ENCODE measurements at places on chromosomes 3 and 15.

- no peak for DNase-seq
These were observed 11.8 kb upstream of the CDV3 start for GRCh38 chr3:133561679-133562078.

DNA sequence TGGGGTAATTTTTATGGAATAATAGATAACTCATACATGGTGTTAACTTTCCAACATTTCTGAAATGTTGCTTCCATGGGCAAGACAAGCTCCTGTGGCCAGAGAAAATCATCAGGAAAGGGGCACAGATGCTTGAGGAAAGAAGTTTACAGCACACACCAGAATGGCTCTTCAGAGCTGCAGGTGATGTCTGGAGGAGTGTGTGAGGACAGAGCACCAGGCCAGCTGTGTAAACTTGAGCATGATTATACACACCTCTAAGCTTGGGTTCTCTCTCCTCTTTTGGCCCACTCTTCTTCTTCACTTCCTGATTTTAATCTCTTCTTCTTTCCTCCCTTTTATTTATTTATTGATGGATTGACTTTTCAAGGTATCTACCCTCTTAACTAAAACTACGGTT, 676.0 kb downstream of the GRM7 start:
- DNase-seq = no peak

GRCh38 chr15:35123743-35124142, 38.6 kb upstream of the NANOGP8 start:
- DNase-seq = no peak

DNA sequence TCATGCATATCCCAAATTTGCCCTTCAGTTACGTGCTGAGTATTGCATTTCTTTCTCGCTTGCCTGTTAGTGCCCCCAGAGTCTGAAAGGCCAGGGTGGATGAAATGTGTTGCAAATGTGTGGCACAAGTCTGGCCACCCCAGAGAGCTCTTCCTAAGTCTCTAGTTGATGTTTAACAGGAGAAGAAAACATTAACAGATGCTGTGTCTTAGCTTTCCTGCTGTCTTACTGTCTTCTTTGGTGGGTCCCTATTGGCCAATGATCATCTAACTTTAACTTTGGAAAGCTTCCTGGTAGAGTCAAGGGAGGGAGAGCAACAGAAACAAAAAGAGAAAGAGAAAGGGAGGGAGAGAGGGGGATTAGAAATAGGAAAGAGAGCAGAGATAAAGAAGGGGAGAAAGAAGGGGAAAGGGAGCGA, 76.7 kb upstream of the P3H2 start:
- DNase-seq = no peak

GRCh38 chr3:53016236-53016635, 29.6 kb downstream of the SFMBT1 start:
- no peak for DNase-seq

GRCh38 chr3:160286231-160286630, 61.0 kb downstream of the C3orf80 start:
- no peak for DNase-seq

DNA sequence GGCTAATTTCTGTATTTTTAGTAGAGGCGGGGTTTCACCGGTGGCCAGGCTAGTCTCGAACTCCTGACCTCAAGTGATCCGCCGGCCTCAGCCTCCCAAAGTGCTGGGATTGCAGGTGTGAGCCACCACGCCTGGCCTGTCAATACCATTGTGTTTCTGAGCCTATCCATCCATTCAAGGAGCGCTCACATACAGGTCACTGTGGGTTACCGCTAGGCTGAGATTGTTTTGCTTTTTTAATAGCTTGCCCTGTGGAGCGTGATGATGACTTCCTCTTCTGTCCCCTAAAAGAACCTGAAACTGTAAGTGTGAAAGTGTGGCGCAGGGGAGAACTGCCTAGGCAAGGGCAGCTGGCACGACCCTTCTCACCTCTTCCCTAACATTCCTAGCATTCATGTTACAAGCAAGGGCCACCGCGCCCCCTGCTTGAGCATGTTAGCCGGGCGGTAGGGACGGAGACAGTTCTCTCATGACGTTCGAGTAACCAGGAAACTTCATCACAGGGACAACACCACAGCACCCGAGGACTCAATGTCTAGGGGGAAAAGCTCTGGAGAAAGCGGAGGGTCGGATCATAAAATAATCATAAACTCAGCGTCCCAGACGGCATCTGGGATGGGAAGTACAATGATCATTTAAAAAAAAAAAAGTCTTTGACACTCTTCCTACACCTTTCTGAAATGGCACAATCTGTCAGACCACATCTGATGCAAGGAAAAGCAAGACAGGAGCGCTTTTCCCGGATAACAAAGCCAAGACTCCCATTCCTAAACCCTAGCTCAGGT, 790 bp downstream of the LAMP3 start:
- no peak for DNase-seq

GRCh38 chr3:43185274-43185982, 79.5 kb upstream of the POMGNT2 start:
- DNase-seq = peak; percentile 50

GRCh38 chr3:150299201-150299600, 108.9 kb upstream of the TSC22D2 start:
- peak; percentile 85 for DNase-seq

DNA sequence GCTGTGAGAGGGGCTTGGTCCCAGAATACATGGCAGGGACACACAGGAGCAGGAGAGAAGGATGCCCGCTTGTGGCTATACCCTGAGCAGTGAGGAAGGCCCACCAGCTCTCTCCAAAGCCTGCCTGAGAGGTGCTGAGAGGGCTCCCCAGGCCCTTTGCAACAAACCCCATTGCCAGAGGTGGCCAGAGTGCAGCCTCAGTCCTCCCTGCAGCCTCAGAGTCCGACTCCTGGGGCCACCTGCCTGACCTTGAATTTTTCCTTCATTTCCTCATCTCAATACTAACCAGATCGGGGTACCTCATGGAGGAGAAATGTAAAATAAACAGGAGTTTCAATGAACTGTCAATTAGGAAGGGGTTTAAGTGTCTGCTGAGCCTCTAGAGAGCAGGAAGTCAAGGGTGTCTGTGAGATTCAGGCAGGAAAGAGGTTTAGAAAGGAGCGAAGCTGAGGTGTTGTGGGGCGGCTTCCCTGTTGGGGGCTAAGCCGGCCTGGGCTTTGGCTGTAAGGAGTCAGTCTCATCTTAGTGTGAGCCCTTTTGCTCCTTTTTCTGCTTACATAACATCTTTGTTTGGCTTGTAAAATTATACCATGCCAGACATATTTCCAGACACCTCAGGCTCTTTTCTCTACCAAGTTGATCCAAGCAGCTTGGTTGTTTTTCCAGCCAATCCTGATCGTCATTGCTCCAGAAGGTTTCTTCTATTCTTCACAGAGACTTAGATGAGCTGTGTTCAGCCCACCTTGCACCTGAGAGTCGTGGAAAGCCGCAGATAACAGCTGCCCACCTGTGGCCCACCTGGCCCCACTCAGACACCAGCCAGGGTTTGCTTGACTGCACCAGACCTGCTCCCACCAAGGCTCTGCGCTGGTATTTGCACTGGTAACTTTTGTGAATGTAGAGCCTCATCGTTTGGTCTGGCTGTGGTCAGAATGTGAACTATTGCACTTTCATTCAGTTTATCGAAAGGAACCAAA, 36.7 kb downstream of the CMTM7 start:
- DNase-seq = no peak

DNA sequence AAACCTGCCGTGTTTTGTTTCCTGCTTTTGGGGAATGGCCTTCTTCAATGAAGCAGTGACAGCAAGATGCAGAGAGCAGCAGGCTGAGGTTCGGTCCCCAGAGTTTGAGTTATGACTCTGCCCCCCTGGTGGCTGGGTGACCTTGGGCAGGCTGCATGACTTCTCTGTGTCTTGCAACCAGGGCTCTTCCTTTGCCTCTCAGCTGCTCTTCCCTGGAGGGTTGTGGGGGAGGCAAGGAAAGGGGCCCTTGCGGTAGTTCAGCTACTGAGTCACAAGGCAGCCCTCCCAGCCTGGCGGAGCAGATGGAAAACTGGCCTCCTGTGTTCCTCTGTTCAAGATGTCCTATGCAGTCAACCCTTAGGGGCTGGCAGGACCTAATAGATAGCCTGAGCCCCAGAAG, 17.1 kb downstream of the CTXND1 start:
- peak; percentile 21 for DNase-seq

- DNase-seq = no peak
These were observed 627 bp upstream of the FAM131A start for GRCh38 chr3:184336547-184337398.

GRCh38 chr15:28004143-28005003, 94.7 kb downstream of the OCA2 start:
- no peak for DNase-seq

- DNase-seq = no peak
These were observed 101.6 kb downstream of the MAGI1 start for GRCh38 chr3:65936908-65937638.

DNA sequence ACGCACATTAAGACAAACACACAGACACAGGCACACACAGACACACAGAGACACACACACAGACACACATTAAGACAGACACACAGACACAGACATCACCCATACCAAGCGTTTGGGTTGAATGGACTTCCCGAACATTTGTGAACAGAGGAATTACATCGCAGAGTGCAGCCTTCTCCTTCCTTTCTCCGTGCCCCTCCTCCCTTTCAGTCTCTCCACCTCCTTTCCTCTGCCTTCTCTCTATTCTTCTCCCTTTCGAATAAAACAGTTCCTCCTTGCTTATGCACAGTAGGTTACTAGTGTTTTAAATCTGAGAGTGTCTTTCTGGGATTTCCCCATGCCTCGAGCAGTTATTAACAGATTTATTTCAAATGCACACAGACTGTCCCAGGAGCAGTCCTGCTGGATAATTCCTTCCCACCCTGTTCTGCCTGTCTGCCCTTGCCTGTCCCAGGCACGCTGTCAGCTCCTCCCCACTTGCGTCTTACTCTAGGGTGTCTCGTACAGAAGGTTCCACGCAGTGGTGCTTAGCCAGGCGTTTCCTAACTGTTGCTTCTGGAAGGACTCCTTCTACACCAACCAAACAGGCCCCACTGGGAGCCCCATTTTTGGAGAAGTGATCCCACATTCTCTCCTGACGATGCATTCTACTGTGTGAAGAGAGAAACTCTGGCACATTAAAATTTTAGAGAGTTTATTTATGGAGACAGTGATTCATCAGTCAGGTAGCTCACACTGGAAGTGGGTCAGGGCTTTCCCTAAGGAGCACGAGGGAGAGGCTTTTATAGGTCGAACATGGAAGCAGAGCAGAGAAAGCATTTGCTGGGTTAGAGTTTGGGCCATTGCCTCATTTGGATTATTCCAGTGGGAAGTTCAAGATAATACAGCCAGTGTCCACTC, 163.8 kb downstream of the SV2B start:
- DNase-seq = peak; percentile 8

DNA sequence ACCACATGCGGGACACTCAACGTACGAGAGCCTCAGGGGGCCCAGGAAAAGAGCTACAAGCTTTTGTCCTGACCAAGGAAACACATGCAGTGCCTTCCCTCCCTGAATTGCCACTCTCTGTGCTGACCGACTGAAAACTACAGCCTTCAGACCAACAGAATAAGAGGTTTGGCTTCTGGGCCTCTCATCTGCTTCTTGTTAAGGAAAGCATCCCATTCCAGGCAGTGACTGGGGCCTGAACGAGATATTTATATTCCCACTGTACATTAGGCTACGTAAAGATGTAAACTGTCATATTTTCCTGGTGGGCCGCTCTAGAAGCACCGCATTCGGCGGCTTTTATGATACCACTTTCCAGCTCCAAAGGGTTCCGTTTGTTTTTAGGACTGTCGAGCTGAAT, 208.9 kb upstream of the TPM1 start:
- DNase-seq = no peak

- no peak for DNase-seq
These were observed 2.6 kb downstream of the KIF7 start for GRCh38 chr15:89652666-89653065.

GRCh38 chr15:39392469-39393047, 188.3 kb upstream of the THBS1 start:
- peak; percentile 5 for DNase-seq

DNA sequence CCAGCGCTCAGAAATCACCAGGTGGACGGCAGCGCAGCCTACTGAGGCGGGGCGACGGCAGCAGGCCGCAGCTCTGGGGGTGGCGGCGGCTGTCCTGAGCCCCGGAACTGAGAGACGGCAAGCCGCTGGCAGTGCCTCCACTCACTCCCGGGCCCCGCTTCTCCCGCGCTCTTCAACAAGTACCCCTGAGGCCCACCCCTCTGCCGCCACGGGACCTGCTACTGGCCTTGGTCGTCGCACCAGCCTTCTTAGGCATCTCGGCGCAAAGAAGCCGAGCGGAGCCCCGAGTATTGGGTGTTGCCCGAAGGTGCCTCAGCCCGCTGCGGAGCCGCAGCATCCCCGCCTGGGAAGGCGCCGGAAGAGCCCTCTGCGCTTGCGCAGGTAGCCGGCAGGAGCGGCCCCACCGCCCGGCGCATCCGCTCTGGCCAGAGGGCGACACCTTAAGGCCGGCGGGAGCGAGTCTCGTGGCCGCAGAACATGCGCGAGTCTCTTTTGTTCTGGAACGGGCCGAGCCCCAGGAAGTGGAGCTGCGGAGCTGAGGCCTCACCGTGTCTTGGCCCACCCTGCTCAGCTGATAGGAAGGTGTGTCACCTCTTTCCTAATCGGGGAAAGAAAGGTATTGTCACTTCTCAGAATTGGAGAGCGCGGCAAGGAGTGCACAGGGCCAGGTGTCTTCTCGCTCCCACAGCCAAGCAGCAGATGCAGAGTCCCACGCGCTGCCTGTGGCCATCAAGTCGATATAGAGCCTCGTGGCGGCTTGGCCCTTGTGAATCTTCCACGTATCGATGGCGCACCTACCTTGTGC, at the start of gene C15orf40:
Gene C15orf40, minus strand, starts transcription at position 369 of the 805 bp plus-strand sequence. Its CDS starts 32 bp downstream, at position 337.
- peak; percentile 81 for DNase-seq

GRCh38 chr3:107523289-107523538, 452 bp downstream of the BBX start:
- no peak for DNase-seq

GRCh38 chr15:85313339-85313738, 67.1 kb upstream of the AKAP13 start:
- no peak for DNase-seq

DNA sequence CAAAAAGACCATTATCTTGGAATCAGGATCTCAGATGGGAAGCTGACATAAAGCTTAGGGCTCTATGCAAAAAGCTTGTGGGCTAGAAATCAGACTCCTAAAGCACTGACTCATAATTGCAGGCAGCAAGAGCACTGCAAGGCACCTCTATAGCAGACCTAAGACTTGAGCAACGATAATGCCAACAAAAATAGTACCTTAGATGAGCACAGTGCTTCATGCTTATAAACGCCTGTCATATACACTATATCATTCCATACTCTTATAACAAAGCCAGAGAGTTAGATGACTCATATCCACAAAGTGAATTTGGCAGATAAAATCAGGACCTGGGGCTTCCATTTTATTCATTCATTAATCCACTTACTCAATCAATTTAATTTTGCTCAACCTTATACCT, 560.8 kb downstream of the MCTP2 start:
- DNase-seq = peak; percentile 53

- peak; percentile 96 for DNase-seq
These were observed 173.8 kb upstream of the TLE3 start for GRCh38 chr15:70271422-70272088.

GRCh38 chr15:57218826-57219576, 157.3 kb upstream of the CGNL1 start:
- DNase-seq = peak; percentile 15

GRCh38 chr3:194876403-194877095, 190.9 kb downstream of the FAM43A start:
- DNase-seq = no peak

GRCh38 chr3:6512172-6512800, 348.6 kb upstream of the GRM7 start:
- DNase-seq = no peak

- no peak for DNase-seq
These were observed 79.9 kb downstream of the MBNL1 start for GRCh38 chr3:152348436-152349177.

Measured in A172 (cell line).